ENCODE measurements at places on chromosomes 7 and 10. TPM values are rescaled to one million over a fixed set of nuclear protein-coding genes. Genes with fewer than 3 reads are reported as not detected.

- H3K36me3 ChIP-seq = no peaks in the 10 kb centered on the region
- no peak for DNase-seq
- peaks cover 6% of the 10 kb centered on the region for H3K4me1 ChIP-seq
- H3K27me3 ChIP-seq = no peaks in the 10 kb centered on the region
Measured at GRCh38 chr10:31829776-31830175, 98.9 kb downstream of the ARHGAP12 start.

DNA sequence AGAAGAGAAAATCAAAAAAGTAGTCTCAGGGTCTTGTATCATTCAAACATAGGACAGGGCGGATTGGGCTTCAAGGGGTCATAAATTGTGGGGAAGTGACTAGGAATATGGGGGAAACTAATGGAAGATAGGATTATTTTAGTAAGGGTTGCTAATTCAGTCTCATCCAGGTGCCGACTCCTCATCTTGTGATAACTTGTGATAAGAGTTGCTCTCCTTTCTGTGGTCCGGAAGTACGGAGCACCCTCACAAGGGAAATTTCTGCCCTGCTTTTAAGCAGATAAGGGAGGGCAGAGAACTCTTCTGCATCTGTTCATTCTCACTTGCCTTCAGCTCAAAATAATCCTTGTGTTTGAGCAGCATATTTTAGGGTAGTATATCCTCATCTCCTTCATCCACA is 436.4 kb upstream of the LRGUK start:
- H3K4me3 ChIP-seq = no peak overlapping the region
- H3K27ac ChIP-seq = no peak overlapping the region
- no peaks in the 10 kb centered on the region for H3K27me3 ChIP-seq
- peaks cover 28% of the 10 kb centered on the region for H3K4me1 ChIP-seq
- no peak for DNase-seq

- no peaks in the 10 kb centered on the region for H3K36me3 ChIP-seq
- H3K4me1 ChIP-seq = no peaks in the 10 kb centered on the region
- DNase-seq = no peak
- no peak overlapping the region for H3K27ac ChIP-seq
- no peak overlapping the region for H3K4me3 ChIP-seq
- peaks cover 15% of the 10 kb centered on the region for H3K27me3 ChIP-seq
Measured at GRCh38 chr7:93569189-93569588, 5.3 kb downstream of the CALCR start.

GRCh38 chr7:158324397-158325360 is 262.9 kb downstream of the PTPRN2 start:
- no peak overlapping the region for H3K27ac ChIP-seq
- H3K27me3 ChIP-seq = no peaks in the 10 kb centered on the region
- H3K4me3 ChIP-seq = no peak overlapping the region
- peak; percentile 53 for DNase-seq
- no peaks in the 10 kb centered on the region for H3K36me3 ChIP-seq

Gene ZEB1
- 53.6 TPM for total RNA-seq
